ENCODE measurements at places on chromosomes 6 and 20. TPM values are rescaled to one million over a fixed set of nuclear protein-coding genes. Genes with fewer than 3 reads are reported as not detected.
A peak's percentile ranks its signal among the peaks of the same experiment; 100 is the strongest.

CCM2L gene
- 27.2 TPM for total RNA-seq

IPCEF1 gene
- 18.8 TPM for total RNA-seq

ARMH2 gene
- not detected for total RNA-seq

DNA sequence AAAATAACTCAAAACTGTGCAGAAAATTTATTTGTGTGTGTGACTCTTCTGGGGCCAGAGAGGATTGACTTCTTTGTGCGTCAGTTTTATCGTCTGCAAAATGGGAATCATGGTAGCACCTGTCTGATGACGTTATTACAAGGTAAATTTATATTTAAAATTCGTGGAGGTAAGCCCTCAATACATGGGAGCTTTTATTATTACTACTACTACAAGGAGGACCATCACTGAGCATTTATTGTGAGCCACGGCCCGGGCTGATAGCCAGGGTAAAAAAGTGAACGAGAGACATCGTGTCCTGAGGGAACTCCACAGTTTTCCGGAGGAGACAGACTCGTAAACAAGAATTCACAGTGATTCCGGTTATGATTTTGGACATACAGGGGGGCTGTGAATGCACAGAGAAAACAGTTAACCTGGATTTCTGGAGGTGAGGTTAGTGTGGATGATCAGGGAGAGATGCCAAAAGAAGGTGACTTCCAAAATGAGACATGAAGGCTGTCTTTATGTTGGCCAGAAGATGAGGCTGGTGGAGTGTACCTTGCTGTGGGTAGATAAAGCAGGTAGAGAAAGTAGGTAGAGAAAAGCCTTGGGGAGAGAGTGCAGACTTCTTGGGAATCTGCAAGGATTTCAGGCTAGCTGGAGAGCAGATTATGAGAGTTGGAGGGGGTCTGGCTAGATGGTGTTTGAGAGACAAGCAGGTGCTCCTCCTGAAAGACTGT lies 10.6 kb upstream of the SERINC3 start:
- DNase-seq, result no peak
- H3K4me1 ChIP-seq, result peaks cover 8% of the 10 kb centered on the region
- H3K27me3 ChIP-seq, result peaks cover 4% of the 10 kb centered on the region
- H3K4me3 ChIP-seq, result no peak overlapping the region

DNA sequence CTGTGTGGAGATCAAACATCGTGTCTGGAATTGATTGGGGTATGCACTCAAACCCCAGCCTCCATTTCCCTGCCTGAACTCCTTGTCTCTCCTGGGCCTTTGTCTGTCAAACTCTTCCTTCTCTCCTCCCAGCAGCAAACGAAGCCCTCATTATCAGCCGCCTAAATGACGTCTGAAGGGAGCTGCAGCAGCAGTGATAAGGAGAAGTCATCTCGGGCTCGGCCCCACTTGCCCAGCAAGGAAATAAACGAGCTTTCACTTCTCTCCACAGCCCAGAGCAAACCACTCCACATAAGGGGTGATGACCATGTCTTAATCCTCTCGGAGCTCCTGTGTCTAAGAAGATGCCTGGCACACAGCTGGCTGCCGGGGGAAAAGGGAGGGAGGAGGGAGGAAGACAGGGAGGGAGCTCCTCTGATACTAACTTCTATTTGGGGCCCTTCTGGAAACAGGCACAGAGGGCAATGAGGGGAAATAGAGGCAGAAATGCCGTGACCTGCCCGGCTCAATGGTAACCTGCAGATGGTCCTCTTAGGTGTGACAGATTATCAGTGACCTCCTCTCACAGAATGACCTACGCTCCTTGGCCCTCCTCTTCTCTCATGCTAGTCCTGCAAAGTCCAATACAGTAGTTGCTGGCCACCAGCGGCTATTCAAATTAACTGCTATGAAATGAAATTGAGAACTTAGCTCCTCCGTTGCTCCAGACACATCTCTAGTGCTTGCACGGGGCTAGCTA lies 100.4 kb downstream of the PXDC1 start:
- no peak overlapping the region for H3K4me3 ChIP-seq
- no peaks in the 10 kb centered on the region for H3K4me1 ChIP-seq
- DNase-seq, result no peak
- no peaks in the 10 kb centered on the region for H3K36me3 ChIP-seq
- peaks cover 5% of the 10 kb centered on the region for H3K27me3 ChIP-seq

- H3K27ac ChIP-seq, result no peak overlapping the region
- DNase-seq, result no peak
- H3K27me3 ChIP-seq, result peaks cover 3% of the 10 kb centered on the region
- peak overlapping the region; percentile 71 for H3K4me3 ChIP-seq
- H3K4me1 ChIP-seq, result peaks cover 16% of the 10 kb centered on the region
- H3K36me3 ChIP-seq, result peaks cover 4% of the 10 kb centered on the region
These were observed 60.3 kb downstream of the TRERF1 start for GRCh38 chr6:42391441-42391840.

GRCh38 chr20:29298271-29298590 lies 1959.2 kb upstream of the DEFB115 start:
- DNase-seq, result no peak
- peaks cover 26% of the 10 kb centered on the region for H3K27me3 ChIP-seq
- H3K4me3 ChIP-seq, result no peak overlapping the region
- peaks cover 17% of the 10 kb centered on the region for H3K36me3 ChIP-seq

GRCh38 chr6:138818496-138819194 lies 22.8 kb downstream of the ECT2L start:
- no peak overlapping the region for H3K27ac ChIP-seq
- no peak for DNase-seq
- H3K27me3 ChIP-seq, result no peaks in the 10 kb centered on the region
- no peaks in the 10 kb centered on the region for H3K36me3 ChIP-seq
- H3K4me1 ChIP-seq, result peaks cover 12% of the 10 kb centered on the region

DNA sequence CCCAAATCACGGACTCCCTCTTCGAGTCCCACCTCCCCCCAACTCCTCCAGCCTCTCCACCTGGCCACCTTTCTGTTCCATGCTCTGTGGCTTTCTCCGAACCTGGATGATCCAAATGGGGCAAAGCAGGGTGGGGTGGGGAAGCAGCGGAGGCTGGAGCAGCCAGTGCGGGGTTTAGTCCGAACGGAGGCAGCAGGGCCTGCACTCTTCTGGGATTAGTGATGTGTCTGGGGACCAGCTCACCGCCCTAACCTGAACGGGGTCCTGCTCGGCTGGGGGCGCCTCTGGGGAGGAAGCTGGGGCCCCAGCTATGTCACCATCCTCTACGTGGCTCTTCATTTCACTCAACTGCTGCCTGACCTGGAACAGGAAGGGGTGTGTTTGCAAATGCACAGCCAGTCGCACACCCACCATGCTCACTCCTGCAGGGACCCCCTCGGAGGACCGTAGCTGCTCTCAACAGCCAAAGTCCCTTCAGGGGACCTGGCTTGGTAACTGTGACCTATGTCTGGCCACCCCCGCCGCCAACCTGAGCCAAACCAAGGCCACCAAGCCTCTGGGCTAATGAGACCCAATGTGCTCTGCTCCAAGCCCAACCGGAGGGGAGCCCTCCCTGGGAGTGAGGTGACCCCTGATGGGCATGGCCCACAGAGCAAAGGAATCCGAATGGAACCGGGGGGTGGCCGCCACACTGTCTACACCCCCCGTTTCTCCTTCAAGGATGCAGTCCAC lies 46.8 kb downstream of the DSTN start:
- no peak overlapping the region for H3K4me3 ChIP-seq
- H3K27ac ChIP-seq, result peak overlapping the region; percentile 52
- peaks cover 13% of the 10 kb centered on the region for H3K36me3 ChIP-seq
- H3K4me1 ChIP-seq, result peaks cover 3% of the 10 kb centered on the region
- H3K27me3 ChIP-seq, result peaks cover 14% of the 10 kb centered on the region

DNA sequence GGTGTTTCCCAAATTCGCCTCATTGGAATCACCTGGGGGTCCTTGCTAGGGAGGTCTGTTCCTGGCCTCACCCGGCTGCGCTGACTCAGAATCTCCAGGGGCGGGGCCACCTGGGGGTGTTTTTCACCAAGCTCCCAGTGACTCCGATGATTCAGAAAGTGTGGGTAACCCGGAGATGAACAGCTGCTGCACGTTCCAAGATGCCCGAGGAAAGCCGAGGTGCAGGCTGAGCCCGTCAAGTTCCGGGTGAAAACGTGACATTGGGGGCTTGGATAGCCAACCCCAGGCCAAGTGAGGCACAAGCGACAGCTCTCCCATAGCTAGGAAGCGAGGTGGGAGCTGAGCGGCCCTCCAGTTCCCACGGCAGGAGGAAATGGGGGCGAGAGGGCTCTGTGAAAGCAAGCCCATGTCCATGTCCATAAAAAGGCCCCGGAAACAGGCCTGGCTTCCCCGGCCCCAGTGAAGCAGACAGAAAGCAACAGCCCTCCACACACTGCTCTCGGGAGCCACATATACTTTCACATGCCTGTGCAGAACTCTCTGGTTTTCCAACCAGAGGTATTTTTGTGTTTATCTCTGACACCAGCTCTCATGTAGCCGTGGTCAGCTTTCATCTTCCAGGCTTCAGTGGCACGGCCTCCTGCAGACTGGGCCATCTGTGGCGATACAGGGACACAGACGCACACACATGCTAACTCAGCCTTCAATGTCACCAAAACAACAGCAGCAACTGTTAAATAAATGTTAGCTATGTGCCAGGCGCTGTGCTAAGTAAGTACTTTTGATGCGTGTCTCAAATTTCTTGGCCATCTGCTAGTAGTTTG lies 90.7 kb upstream of the CCDC28A start:
- DNase-seq, result no peak
- peaks cover 31% of the 10 kb centered on the region for H3K4me1 ChIP-seq
- no peaks in the 10 kb centered on the region for H3K27me3 ChIP-seq
- peak overlapping the region; percentile 35 for H3K4me3 ChIP-seq
- H3K27ac ChIP-seq, result no peak overlapping the region
- H3K36me3 ChIP-seq, result no peaks in the 10 kb centered on the region

- H3K27ac ChIP-seq, result no peak overlapping the region
- H3K27me3 ChIP-seq, result peaks cover 5% of the 10 kb centered on the region
- H3K4me1 ChIP-seq, result peaks cover 11% of the 10 kb centered on the region
- no peak for DNase-seq
These were observed 378 bp upstream of the LAMA2 start for GRCh38 chr6:128882560-128882959.
